Activated T-cell treated with anti-CD3 and anti-CD28 coated beads for 24 hours (primary cell): ENCODE measurements at places on chromosomes 3 and 15.

DNA sequence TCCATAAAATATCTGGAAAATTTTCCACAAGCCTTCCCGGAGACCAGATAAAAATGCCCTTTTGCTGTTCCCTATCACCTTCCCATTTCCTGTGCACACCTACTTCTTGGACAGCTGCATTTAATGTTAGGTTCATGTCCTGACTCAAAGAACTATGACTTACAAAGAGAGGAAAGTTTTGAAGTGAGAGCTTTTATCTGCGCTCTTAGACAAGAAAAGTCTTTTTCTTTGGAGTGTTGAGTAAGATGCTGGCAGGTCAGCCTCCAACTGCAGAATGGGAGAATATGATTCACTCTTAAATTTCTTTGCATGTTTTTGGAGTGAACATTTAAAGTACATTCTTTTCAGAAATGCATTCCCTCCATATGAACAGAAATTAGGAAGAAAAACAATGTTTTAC is 147.3 kb upstream of the DPH6 start:
- no peak for DNase-seq

DNA sequence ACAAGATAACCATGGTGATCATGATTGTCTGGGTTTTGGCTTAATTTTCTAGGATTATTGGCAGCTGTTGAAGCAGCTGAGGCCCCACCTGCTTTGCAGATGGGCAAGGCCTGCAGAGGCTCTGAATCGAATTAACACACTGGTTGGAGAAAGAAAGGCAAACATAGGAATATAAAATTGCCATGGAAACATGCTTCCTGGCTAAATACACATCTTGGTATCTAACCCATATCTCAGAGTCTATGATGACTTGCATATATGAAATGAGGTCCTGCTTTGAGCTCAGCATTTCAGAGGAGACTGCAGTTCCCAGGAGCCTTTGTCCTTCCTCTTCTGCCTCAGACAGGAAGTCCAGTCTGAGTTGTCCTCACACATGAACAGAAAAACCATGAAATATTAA is 24.3 kb upstream of the SV2B start:
- DNase-seq: no peak

- DNase-seq: no peak
Observed at GRCh38 chr3:38404286-38404685, 49.4 kb upstream of the ACVR2B start.

DNA sequence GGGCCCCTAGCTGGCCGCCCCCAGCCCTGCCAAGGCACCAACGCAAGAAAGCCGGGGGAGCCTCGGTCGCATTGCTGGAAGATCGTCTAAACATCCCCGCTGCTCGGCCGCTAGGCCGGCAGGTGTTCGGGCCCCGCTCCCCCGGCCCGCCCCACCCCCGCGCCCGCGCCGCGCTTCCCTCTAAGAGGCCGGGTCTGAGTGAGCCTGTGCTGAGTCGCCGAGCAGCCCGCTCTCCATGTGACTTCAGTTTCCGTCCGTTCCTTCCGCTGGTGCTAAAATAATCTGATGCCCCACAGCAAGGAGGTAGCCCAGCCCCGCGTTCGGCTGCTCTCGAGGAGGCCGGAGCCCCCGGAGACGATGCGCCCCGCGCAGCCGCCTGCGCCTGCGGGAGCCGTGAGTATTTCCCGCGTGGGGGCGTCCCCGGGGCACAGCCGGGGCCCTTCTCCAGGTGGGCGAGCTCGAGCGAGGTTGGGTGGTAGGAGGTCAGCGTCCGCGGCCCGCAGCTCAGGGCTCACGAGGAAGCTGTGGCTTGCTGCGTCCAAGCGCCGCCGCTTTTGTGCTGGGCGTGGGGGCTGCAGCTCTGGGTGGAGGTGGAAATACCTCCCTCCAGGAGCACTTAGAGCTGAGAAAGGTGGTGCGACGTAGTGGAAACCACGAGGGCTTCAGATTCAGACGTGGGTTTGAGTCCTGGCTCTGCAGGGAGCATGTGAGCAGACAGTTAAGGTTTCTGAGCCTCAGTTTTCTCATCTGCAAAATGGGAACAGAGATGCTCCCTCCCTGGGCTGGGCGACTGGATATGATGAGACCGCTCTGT is at the start of gene NRROS:
TSS of gene NRROS (plus strand) at position 212 of the 814 bp plus-strand sequence. CDS start 14,846 bp downstream, outside the sequence.
- peak; percentile 60 for DNase-seq

DNA sequence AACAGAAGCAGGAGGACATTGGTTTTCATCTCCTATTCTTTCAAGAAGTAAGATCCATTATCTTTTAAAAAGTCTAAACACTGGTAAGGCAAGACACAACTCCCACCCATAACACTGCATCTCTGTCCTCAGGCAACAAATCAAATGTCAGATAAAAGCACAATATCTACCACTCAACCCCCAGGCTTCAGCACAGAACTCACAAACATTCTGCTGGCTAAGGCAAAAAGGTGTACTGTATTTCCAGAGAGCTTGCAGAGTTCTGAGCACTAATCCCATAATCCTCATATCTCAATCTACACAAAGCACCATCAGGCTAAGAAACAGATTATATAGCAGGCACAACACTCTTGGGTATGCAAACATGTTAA is 20.9 kb downstream of the RAF1 start:
- no peak for DNase-seq

DNA sequence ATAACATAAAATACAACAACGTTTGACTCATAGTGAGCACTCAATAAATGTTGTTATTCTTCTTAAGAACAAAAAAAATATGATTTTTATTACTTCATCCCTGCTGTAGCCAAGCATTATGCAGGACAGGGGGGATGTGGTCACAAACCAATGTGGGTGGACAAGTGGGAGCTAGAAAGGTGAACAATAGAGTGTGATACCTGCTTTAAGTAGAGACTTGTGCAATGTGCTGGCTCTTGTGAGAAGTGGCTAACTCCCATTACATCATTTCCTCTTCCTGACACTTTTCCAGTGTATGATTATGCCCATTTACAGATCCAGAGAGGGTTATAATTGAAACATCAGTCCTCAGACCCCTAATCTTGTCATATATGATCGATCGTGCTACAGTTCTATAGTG is 193.6 kb downstream of the UBE2E2 start:
- DNase-seq: no peak

- no peak for DNase-seq
Observed at GRCh38 chr3:39541917-39542329, 74.4 kb downstream of the MOBP start.

- no peak for DNase-seq
Observed at GRCh38 chr15:64961013-64961412, 28.7 kb downstream of the SPG21 start.

GRCh38 chr3:133949438-133949837 is 53.8 kb upstream of the RAB6B start:
- DNase-seq: no peak

DNA sequence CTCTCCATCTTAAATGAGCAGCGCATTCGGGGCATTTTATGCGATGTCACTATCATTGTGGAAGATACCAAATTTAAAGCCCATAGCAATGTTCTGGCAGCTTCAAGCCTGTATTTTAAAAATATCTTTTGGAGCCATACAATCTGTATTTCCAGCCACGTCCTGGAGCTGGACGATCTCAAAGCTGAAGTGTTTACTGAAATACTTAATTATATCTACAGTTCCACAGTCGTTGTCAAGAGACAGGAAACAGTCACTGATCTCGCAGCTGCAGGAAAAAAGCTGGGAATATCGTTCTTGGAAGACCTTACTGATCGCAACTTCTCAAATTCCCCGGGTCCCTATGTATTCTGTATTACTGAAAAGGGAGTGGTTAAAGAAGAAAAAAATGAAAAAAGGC is 44.4 kb upstream of the RASA2 start:
- DNase-seq: no peak

GRCh38 chr3:42709621-42710020 is 7.0 kb upstream of the HHATL start:
- DNase-seq: no peak

GRCh38 chr3:57530071-57530608 is 14.0 kb downstream of the DNAH12 start:
- no peak for DNase-seq

GRCh38 chr3:194280777-194281176 is 70.4 kb downstream of the CPN2 start:
- no peak for DNase-seq

- no peak for DNase-seq
Observed at GRCh38 chr15:48925714-48926223, 38.0 kb downstream of the SHC4 start.

GRCh38 chr15:101369676-101370075 is 74.6 kb upstream of the SNRPA1 start:
- DNase-seq: no peak

DNA sequence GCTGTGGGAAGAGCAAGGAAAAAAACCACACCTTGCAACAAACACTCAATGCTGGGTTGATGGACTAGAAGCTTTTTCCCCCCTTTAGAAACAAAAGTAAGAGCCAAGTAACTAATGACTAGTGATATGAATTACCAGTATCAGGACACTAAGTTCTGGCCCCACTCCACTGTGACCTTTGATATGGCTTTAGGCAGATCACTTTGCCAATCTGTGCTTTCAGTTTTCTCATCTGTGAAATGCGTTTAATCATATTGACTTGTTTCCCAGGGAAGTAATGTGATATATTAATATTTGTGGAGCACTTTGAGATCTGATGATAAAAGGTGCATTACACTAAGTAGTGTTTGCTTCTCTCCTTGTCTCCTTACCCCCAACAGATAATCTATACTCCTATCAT is 319.3 kb upstream of the SATB1 start:
- no peak for DNase-seq

GRCh38 chr3:39106281-39106811 is 1.1 kb downstream of the GORASP1 start:
- DNase-seq: no peak

- DNase-seq: no peak
Observed at GRCh38 chr15:66822114-66822513, 120.1 kb downstream of the SMAD6 start.

GRCh38 chr3:168250415-168250861 is 154.7 kb upstream of the GOLIM4 start:
- no peak for DNase-seq

- DNase-seq: no peak
Observed at GRCh38 chr3:73056845-73057150, 4.7 kb upstream of the EBLN2 start.

DNA sequence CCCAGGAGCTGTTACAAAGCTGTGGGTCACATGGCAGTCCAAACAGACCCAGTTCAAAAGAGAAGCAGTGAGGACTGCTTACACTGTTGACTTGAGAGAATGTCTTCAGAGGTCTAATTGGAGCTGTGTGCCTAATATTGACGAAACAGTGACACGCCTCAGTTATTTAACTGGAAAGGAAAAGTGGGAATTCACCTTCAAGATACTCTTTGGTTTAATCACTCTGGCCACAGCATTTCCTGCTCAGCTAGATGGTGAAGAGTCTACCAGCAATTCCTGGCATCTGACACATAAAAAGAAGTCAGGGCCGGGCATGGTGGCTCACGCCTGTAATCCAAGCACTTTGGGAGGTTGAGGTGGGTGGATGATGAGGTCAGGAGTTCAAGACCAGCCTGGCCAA is 326.4 kb downstream of the SV2B start:
- no peak for DNase-seq

- no peak for DNase-seq
Observed at GRCh38 chr15:57785959-57786358, 79.4 kb downstream of the POLR2M start.

DNA sequence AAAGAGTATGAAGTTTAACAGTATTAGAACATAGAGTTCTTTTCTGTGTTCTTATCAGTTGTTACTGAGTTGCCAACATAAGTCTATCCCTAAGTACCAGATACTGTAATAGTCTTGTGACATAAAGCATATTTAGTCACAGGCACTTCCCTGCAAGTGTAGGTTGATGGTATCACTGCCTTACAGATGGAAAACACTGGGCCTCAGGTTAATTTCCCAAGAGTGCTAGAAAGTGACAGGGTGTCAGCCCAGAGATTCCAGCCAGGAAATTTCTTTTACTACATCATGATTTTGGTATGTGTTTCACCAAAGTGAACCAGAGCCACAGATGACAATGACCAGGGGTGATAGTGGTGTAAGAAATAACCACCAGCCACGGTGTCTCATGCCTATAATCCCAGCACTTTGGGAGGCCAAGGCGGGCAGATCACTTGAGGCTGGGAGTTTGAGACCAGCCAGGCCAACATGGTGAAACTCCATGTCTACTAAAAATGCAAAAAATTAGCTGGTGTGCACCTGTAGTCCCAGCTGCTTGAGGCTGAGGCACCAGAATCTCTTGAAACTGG is 3.2 kb downstream of the EIF1B start:
- DNase-seq: no peak

- no peak for DNase-seq
Observed at GRCh38 chr3:189744235-189744634, 113.0 kb downstream of the TP63 start.

GRCh38 chr15:63474810-63475316 is 29.5 kb upstream of the USP3 start:
- no peak for DNase-seq

GRCh38 chr15:43943511-43943910 is 116.7 kb downstream of the WDR76 start:
- DNase-seq: no peak

GRCh38 chr15:95880630-95881029 is 449.9 kb upstream of the NR2F2 start:
- DNase-seq: no peak

DNA sequence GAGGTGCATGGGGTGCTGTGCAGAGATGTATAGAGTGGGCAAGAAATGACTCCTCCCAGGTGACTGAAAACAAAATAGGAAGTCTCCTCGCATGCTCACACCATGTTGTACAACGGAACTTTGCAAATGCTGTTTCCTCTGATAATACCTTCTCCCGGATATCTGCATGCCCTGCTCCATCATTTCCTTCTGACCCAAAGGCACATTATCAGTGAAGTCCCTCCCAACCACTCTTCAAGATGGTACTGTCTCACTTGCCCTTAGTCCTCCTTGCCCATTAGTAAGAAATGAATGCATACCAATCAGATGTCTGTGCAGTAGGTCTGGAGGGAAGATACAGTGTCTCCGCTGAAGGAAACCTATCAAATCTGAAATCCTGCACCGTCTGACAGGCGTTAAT is 12.0 kb downstream of the TMED3 start:
- no peak for DNase-seq

DNA sequence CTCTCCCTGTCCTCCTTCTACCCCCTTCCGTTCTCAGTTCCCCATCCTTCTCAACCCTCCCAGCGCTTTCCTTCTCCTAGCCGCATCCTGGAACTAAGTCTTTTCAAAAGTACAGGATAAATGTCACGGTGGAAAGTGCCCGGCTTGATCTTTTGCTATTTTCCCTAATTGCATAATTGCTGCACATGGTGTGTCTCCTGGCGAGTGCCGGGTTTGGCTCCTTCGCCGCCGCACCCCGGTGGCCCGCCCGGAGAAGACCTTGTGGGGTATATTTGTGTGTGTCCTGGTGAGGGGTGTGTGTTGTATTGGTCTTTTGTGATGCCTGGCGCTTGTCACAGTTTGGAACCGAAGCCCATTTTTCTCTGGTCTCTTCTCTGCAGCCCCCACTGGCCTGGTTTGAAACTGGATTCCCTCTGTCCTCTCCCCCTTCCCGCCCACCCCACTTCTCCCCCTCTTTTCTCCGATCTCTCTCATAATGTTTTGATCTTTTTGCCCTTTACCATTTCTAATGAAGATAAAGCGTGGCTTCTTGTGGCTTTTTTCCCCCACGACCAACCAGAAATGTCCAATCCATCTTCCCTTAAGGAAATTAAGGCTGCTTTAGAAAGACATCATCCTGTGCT is 692 bp downstream of the UBE2E2 start:
- no peak for DNase-seq
